Esophagus squamous epithelium (tissue), 5 donors: ENCODE measurements at places on chromosomes 3 and 15. TPM values are rescaled to one million over a fixed set of nuclear protein-coding genes. Genes with fewer than 3 reads are reported as not detected.

Gene AHSG
- total RNA-seq = not detected

Gene KNG1
- not detected for total RNA-seq

Gene PPM1M
- 13.9 TPM for total RNA-seq

Gene PRKCI
- 38.7 TPM for total RNA-seq

Gene UBAP1L
- total RNA-seq = 2.3 TPM

Gene SLC6A1
- 12.8 TPM for total RNA-seq

Gene CILP
- total RNA-seq = 78.0 TPM

Gene CCR5
- 2.5 TPM for total RNA-seq

Gene NR1I2
- total RNA-seq = not detected

Gene ALPK3
- total RNA-seq = 3.5 TPM

Gene TEX55
- not detected for total RNA-seq

Gene ZNF860
- 2.5 TPM for total RNA-seq

Gene ELL3
- total RNA-seq = 16.9 TPM

Gene FBXL2
- 2.1 TPM for total RNA-seq

Gene ATP2B2
- 0.31 TPM for total RNA-seq

Gene UTS2B
- total RNA-seq = 0.38 TPM

Gene LHFPL4
- 0.23 TPM for total RNA-seq

Gene SCAANT1
- not detected for total RNA-seq
